ENCODE measurements at places on chromosomes 7 and 10.

DNA sequence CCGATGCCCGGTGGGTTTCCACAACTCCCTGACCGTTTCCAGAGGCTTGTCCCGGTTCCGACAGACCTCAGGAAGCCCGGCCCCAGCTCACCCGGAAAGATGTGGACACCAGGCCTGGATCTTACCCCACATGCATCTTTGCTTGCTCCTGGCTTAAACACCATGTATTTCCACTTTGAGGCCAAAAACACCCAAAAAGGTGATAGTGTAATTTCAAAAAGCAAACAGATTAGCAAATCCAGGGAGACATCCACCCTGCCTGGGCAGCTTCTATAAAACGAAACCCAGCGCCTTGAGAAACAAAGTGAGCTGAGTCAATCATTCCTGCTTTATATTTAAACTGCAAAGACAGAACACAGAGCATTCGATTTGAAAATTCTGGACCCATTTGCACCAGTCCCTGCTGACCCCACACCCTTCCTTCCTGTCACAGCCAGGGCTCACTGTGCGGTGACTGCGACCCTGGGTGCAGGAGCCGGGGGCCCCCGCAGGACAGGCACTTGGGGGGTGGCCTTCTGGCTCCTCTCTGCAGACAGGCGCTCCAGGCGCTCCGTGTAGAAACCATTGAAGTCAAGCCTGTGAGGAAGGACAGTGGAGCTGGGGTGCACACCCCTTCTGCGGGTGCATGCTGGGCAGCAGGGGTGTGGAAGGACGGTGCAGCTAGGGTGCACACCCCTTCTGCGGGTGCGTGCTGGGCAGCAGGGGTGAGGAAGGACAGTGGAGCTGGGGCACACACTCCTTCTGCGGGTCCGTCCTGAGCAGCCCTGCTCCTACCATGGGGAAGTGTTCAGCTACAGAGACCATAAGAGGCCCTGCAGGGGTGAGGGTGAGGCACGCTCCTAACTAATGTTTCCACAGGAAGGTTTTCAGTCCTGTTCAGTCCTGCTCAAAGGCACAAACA, 2.9 kb upstream of the ADAM8 start:
- DNase-seq: no peak

GRCh38 chr10:117461766-117462423, 80.7 kb upstream of the EMX2 start:
- DNase-seq: no peak

DNA sequence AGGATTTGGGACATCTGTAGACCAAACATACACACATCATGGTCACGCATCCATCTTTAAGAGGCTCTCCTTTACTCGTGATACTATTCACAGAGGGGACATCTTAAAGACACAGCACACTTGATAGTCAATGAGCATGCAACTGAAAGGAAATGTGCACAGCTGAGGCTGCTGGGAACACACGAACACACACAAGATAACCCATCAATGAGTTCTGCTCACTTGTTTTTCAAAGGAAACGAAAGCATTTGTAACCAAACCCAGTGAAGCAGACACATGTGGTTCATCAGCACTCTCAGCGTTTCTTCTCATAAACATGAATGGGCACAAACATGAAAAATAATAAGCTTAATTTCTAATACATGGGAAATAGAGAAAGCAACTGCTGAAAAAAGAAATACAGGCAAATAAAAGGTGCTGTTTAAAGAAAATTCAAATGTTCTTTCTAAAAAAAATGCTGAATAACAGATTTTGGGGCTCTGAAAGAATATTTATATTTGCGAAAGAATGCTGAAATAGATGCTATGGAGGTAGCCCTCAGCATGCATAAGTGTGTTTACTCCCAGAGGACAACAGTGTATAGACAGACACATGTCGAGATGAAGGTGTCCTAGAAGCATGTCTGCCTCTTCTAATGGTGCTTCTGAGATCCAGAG, 59.7 kb upstream of the LAMB4 start:
- no peak for DNase-seq

DNA sequence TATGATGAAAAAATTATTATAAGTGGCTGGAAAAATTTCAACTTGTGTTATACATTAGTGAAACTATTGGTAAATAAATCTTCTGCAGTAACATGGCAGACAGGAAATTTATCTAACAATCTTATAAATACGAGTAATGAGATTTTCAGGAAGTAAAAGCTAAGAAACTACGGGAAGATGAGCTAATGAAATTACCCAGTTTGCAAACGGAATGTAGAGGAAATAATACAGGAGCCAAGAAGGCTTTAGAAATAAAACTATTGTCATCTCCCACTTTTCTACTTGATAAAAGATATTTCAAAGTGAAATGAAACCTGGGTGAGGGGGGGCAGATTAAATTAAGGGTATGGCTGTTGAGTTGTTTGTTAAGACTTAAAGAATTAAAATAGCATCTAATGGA, 332.5 kb upstream of the SORCS1 start:
- DNase-seq: no peak
